Psoas muscle (tissue), 8 donors: ENCODE measurements at places on chromosomes 12 and 14. TPM values are rescaled to one million over a fixed set of nuclear protein-coding genes. Genes with fewer than 3 reads are reported as not detected.

- no peak for DNase-seq
These were observed 41.6 kb downstream of the ITPK1 start for GRCh38 chr14:93073910-93074769.

GRCh38 chr12:52151837-52152783 is 39.7 kb downstream of the KRT80 start:
- peak; percentile 86 for DNase-seq

MYH7 gene
- polyA plus RNA-seq = 1,534 TPM

NAV3 gene
- polyA plus RNA-seq = 0.61 TPM
